Stimulated activated CD8-positive, alpha-beta memory T cell treated with anti-CD3 and anti-CD28 coated beads, Interleukin-2, amount 100 ng/mL, for 48 hours (primary cell): ENCODE measurements at places on chromosomes 2 and 18.

DNA sequence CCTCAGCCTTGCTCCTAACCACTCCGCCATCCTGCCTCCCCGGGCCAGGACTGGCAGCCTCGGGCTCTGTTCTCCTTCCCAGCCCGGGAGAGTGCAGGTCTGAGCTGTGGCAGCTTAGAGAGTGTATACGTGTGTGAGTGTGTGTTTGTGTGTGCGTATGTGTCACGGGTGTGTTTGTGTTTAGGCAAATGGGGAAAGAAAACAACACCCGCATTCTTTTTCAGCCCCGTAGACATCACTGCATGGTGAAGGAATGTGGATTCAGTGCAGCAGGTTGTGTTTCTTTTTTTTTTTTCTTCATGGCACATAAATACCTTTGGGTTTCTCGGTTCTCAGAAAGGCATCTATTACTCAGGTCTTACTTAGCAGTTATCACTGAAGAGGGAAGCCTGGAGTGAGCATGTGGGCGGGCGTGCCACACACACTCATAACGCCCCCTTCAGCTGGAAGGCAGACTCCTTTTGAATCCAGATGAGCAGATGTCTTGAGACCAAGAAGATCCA lies 44.2 kb downstream of the GLI2 start:
- DNase-seq, result no peak

- DNase-seq, result no peak
These were observed 18.9 kb upstream of the GMCL1 start for GRCh38 chr2:69810550-69810949.

GRCh38 chr2:12488352-12489318 lies 228.1 kb upstream of the TRIB2 start:
- no peak for DNase-seq

GRCh38 chr2:105087273-105087672 lies 49.4 kb downstream of the MRPS9 start:
- no peak for DNase-seq

DNA sequence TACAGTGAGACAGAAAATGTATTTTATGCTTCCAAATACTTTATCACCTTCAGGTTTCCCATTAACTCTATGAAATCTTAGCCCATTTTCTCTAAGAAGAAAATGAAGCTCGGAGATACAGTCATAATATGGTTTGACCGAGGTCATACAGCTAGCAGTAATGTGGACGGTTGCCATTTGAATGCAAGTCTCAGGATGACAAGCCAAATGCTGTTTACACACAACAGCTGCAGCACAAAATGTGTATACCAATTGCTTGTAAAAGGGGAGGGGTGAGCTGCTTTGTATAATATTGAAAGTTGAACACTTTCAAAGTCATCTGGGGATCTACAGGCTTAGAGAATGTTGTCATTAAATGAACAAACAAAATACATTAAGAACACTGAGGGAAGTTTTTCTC lies 93.8 kb upstream of the FSIP2 start:
- DNase-seq, result no peak

DNA sequence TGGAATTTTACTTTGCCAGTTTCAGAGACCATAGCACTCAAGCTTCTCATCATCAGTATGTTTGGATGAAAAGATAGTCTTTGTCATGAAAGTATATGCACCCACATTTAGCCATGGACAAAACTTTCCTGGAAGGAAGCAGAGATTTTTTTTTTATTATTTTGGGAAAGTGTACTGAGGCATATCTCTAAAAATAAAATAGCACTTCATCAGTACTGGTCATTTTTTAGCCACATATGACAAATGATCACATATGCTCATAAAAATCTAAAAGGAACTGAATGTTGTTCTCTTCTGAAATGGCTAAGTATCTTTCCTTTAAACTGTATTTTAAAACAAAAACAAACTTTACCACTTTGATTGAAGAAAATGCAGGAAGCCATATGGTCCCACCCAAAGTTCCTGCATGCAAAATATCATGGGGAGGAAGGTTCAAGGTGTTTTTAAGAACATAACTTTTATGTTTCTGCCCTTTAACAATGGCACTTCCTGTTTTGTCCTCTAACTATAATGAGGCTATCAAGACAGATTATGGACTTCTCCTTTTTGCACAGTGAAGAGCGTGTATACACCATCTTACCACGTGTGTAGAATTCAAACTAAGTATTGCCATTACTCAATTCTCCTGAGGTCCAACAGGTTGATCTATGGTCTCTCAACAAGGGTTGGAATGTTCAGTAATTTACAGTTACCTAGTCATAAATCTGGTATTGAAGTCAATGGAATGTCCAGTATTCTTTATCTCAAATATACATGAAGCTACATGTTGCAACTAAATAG lies 77.1 kb upstream of the SLC39A10 start:
- no peak for DNase-seq

- no peak for DNase-seq
These were observed 70.1 kb downstream of the BOLA3 start for GRCh38 chr2:74077636-74078035.

DNA sequence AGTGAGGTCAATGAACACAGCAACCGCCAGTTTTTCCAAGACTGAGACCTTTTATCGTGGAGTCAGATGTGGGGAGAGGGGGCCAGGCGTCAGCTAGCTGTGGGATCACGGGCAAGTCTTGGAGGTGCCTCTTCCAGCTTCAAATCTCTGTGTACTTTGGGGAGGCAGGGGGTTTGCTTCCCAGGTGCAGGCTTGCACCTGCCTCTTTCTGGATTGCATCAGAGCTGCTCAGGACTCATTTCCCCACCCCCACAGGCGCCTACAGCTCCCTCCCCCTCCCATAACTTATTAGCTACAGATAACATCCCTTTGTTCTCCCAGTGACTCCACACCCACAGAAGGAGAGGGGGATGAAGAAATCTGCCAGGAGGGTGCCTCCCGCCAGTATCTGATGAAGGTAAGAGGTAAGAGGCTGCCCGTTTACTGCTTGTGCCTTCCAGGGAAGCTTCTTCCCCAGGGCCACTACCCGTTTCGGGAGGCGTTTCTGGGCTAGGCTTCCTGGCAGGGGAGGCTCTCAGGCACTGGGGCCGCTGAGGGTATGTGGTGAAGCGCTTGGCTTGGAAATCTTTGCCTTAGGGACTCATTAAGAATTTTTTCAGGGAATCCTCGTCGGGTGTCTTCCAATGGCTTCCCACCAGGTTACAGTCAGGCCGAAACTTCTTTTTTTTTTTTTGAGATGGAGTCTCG lies 18.8 kb upstream of the MRPL33 start:
- no peak for DNase-seq

DNA sequence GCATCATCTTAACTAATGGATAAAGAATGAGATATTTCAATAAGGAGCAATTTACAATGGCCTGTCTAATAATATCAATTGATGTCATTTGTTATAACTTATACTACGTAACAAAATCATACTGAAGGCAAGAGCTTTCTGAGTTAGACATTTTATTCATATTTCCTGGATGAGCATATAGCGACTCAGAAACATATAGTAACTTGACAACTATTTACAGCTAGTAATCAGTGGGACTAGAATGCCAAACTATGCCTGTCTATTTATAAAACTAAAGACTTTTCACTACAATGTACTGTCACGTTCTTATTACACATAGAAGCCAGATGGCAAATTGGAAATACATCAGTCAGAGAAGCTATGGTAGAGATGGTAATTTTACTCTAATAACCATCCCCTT lies 766.2 kb upstream of the TMEFF2 start:
- DNase-seq, result no peak

GRCh38 chr2:29632018-29632417 lies 289.4 kb downstream of the ALK start:
- DNase-seq, result no peak

DNA sequence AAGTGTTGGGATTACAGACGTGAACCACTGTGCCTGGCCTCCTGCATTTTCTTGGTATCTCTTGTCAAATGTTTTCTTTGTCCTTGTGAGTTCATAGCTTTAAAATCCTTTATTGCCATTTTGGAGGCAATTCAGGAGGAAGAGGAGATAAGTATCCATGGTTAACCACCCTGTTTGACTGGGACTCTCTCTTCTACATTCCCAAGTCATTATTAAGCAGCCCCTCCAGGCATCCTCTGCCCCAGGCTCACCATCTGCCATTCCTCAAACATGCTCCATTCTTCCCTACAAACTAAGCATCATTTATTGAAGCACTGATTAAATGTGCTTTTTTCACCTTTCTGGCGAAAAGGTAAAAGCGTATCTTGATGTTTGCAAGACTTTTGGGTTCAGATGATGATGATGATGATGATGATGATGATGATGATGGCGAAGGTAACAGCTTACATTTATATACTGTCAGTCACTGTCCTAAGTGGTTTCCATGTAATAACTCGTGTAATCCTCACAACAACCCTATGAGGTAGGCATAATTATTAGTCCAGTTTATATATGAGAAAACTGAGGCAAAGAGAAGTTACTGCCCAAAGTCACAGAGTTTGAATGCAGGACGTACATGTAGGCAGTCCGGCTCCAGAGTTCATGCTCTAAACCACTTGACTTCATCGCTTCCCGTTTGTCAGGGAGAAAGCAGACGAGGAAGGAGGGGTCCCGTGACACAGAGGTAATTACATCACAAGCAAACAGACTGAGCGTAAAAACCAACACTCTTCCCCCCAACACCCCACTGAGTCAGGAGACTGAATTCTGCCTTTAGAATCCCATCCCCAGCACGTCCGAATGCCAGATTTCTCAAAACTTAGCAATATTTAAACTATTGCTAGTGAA lies 69.7 kb upstream of the ACKR3 start:
- DNase-seq, result no peak

DNA sequence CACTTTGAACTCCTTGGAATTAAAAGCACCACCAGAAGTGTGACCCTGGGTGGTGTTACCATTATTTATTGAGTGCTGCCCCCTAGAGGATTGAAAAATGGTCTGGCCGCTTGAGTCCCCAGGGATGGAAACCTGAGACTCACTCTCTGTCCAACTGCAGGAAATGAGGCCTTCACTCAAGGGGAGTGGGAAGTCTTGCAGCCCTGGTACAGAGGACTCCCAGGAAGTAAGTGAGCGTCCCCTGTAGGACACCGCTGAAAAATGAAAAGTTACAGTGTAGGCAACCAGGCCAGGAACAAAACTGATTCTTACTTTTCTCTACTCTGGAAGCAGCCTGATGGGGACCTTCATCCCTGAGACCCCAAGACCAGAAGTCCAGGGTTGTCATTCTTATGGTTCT lies 2.2 kb upstream of the NRP2 start:
- DNase-seq, result no peak
